ENCODE measurements at places on chromosomes 7 and 10.

DNA sequence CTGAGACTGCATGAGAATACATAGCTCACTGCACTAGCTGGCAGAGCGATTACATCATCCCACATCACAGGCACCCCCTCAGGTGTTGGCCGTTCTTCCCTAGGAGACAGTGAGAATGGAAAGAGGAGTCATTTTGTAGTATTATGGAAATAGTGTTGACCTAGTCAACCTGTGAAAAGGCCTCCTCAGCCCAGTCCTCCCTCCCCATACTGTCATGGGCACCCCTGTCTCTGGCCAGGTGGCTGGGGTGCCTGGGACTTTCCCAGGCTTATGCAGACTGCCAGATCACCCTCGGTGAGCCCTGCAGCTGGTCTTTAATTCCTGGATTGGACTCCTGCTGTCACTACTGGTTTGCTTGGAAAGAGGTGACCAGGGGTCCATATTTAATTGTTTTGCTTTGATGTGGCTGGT is 4.0 kb downstream of the INPP5A start:
- no peak for DNase-seq

GRCh38 chr10:30505543-30506298 is 71.7 kb downstream of the MAP3K8 start:
- DNase-seq, result no peak

GRCh38 chr7:127154958-127155357 is 97.8 kb downstream of the GRM8 start:
- DNase-seq, result no peak

GRCh38 chr10:5479481-5480161 is 19.7 kb downstream of the CALML5 start:
- no peak for DNase-seq

- DNase-seq, result no peak
Observed at GRCh38 chr7:125316466-125316865, 386.8 kb upstream of the POT1 start.

- no peak for DNase-seq
Observed at GRCh38 chr7:99791667-99792369, 7.8 kb upstream of the CYP3A4 start.

- no peak for DNase-seq
Observed at GRCh38 chr10:5940807-5941218, 36.5 kb downstream of the IL15RA start.

DNA sequence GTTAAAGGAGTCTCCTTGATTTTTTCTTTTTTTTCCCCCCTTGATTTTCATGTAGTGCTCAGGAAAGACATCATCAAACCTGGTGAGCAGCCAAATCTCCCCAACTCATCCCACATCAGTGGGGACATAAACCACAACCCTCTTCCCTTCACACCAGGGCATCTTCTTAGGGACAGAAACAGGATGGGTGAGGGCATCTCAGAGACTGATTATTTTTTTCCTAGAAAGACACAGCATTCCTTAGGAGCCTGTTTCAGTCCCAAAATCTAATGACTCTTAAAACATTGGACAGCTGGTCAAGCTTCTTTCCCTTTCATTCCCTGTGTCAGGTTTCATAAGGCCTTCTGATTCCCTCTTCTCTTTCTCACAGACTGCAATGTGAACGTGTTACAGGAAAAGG is 31.5 kb upstream of the GSAP start:
- no peak for DNase-seq

DNA sequence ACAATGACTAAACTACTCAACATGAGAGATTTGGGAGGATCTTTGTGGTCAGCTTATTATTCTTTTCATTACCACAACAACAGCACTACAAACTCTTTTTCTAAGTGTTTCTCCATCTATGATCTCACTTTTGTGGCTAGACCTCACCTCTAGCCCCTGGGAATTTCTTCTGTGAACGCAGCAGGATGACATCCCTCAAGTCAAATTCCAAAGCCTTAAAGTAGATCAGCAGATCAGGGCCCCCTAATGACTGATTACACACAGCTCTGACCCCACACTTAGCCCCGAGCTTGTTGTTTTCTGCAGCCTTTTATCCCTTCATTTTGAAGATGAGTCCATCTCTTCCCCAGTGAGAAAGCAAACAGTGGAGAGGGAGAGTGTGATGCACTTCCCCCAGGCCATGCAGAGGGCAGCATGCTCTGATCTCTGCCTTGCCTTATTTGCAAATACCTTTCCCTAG is 27.3 kb downstream of the TFAM start:
- no peak for DNase-seq

DNA sequence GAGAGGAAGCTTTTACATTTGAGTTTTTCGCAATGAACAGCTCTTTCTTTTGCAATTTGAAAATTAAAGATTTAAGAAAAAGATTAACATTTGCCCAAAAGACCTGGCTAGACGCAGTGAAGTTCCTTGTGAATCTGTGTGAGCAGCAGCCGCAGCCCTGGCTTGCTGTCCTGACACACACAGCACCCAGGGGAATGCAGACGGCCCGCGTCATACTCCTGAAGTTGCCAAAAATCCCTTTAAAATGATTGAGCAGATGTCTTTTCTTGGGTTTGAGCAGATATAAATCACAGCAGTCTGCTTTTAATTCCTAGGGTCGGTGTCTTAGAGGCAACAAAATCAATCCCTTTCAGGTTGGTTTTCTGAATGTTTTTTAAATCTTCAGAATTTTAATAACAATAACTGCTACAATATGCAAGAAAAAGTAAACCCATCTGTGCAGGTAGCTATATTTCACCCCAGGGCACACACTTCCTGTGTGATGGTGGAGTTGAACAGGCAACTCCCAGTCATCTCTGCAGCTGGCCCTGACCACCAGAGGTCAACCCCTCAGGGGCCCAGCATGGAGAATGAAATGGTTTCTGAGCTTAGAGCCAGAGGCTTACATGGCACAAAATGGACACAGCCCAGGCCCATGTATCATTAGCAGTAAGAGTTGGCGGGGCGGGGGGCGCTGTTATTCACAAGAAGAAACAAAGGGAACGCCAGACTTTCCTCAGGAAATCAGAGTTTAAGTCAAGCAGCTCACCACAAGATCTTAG is 32.2 kb upstream of the TRIL start:
- DNase-seq, result no peak

- no peak for DNase-seq
Observed at GRCh38 chr7:39299695-39300094, 266.5 kb upstream of the YAE1 start.

DNA sequence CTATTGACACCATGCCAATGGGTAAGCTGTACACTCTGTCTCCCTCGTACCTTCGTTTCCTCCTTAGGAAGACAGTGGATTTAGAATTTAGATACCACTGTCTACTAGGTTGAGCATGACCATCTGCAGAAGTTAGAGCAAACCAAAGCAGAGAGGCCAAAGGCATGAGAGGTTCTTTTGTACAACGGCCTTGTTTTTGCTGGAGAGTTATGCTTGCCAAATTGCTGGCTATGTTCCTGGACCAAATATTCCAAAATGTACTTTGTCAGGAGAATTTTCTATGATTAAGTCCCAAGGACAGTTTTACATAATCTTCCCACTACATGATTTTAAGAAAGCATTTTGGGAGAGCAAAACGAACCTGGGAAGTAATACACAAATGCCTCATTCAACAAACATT is 47.9 kb upstream of the PLCE1 start:
- DNase-seq, result no peak

- no peak for DNase-seq
Observed at GRCh38 chr10:61933859-61934555, 32.5 kb downstream of the ARID5B start.

DNA sequence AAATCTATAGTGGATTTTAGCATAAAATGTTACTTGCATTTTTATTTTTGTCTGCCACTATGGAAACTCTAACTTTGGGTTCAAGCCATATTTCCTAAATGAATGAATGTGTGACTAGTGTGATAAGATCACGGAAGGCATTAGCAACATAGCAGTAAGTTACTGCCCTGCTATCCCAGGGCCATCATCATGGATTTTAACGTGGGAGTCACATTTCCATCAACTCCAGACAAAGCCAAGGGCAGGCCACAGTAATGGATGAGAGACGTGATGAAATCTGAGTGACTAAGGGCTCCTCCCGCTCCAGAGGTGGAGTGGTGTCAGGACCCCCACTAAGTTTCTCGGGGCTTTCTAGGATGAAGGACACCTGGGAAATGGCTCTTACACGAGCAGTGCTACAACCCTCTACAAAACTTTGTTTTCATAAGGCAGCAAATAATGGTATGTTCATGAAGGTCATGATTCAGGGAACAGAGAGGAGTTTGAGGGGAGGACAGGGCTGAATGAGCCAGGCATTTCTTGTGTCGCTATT is 34.3 kb downstream of the C10orf120 start:
- DNase-seq, result no peak

GRCh38 chr10:25631471-25631870 is 302.6 kb upstream of the MYO3A start:
- no peak for DNase-seq

- no peak for DNase-seq
Observed at GRCh38 chr10:117391436-117392205, 16.4 kb upstream of the PDZD8 start.

DNA sequence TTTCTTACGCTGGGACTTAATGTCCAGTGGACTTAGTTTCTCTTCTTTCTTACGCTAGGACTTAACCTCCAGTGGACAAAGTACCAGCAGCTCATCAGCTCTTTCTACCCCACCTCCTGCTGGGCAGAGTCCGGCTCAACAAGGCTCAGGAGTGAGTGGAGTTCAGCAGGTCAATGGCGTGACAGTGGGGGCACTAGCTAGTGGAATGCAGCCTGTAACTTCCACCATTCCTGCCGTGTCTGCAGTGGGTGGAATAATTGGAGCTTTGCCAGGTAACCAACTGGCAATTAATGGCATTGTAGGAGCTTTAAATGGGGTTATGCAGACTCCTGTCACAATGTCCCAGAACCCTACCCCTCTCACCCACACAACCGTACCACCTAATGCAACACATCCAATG is 199.7 kb downstream of the MLLT10 start:
- DNase-seq, result no peak

- peak; percentile 53 for DNase-seq
Observed at GRCh38 chr7:129689995-129690581, 78.6 kb downstream of the NRF1 start.

GRCh38 chr10:54484186-54484585 is 316.8 kb downstream of the PCDH15 start:
- DNase-seq, result no peak

DNA sequence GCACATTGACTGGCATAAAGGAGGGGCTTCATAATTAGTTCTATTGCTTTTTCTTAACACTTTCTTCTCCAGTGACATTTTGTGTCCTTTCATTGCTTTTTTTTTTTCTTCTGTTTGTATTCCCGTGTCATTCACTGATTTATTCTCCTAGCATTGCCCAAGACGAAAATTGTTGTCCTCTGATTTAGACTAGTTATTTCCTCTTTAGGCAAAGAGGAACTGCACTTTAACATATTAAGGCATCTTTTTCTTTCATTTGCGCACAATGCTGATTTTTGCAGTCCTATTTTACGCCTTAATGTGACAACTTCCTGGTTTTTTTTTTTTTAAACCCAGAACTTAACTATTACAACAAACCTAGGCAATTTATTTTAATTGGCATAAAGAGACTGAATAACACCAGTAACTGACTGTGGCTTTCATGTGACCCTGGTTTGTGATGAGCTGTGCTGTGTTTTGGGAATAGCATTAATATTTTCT is 39.7 kb downstream of the ARID5B start:
- DNase-seq, result no peak

- DNase-seq, result no peak
Observed at GRCh38 chr7:44827567-44827966, 20.3 kb downstream of the H2AZ2 start.

- no peak for DNase-seq
Observed at GRCh38 chr7:29228289-29229011, 33.9 kb downstream of the CHN2 start.

- DNase-seq, result peak; percentile 24
Observed at GRCh38 chr10:810351-810846, 120.9 kb upstream of the DIP2C start.

GRCh38 chr7:46999866-47000265 is 582.0 kb downstream of the TNS3 start:
- no peak for DNase-seq

GRCh38 chr10:119393421-119393820 is 149.1 kb downstream of the RGS10 start:
- no peak for DNase-seq

DNA sequence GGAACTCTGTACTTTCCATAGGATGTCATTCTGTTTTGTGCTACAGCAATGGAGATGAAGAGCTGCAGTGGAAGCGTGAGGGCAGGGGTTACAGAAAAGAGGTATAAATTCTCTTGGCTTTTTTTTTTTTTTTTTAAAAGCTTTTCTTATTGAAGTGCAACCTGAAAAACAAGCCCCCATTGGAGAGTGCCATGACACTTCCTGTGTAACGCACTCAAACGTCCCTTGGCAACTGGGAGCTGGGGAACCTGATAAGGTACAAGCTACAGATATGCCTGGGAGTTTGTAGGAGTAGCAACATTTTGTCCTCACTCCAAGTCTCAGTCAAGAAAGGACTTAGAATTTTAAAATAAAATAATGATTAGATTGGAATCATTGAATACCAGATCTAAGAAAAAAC is 512.1 kb downstream of the RPS24 start:
- DNase-seq, result no peak

DNA sequence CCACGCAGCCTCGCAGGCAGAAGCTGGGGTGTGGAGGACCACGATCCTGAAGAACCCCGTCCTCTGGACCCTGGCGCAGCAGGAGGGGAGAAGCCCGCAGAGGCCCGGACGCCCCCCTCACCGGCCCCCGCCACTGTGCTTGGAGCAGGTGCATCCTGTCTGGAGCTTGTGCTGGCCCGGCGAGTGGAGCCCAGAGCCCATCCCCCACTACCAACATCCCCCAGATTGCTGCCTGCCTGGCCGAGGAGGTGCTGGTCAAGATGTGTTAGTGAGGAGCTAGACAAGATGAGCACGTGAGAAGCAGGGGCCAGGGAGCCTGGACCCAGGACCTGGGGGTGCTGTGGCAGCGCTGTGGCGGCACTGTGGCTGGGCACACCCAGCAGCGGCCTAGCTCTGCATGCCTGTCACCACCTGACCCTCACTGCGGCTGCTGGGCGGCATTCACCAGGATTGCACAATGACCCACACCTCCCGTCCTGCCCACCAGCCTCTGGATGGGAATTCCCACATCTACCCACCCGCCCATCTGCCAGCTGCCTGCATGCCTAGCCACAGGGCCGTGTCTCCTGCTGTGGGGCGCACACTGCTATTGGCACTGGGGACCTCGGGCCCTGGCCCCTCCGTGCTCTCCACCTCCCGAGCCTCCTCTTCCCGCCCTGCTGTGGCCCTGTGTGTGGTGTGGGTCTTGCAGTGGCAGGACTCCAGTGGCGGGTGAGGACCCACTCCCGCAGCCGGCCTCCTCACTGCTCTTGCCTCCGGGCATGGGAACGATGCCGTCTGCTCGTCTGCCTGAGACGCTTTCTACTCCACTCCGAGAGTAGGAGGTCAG is 11.8 kb downstream of the GPR146 start:
- DNase-seq, result no peak

GRCh38 chr10:90652519-90652918 is 205.3 kb downstream of the HTR7 start:
- DNase-seq, result no peak

- DNase-seq, result no peak
Observed at GRCh38 chr10:87691506-87692070, 31.9 kb downstream of the PAPSS2 start.

Measured in NCI-H1105 (cell line).